ENCODE measurements at places on chromosomes 6 and 20.

DNA sequence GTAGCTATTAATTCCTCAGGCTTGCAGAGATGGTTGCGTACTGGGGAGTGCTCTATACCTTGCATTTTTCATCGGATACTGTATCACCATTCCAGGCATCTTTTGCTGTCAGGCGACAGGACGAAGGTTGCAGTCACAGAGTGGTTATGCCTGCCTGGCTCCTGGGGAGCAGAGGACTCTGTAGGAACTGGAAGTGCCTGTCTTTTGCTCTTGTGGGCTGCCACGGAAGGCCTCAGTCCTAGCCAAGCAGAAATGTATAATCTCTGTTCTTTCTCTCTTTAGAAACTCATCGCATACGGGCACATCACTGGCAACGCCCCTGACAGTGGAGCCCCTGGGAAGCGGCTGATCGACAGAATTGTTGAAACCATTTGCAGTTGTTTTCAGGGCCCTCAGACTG lies 29.5 kb downstream of the ARFGEF2 start:
- H3K36me3 ChIP-seq: peaks cover 39% of the 10 kb centered on the region
- no peak overlapping the region for H3K27ac ChIP-seq
- H3K27me3 ChIP-seq: no peaks in the 10 kb centered on the region
- DNase-seq: no peak
- H3K4me3 ChIP-seq: no peak overlapping the region
- H3K4me1 ChIP-seq: no peaks in the 10 kb centered on the region

DNA sequence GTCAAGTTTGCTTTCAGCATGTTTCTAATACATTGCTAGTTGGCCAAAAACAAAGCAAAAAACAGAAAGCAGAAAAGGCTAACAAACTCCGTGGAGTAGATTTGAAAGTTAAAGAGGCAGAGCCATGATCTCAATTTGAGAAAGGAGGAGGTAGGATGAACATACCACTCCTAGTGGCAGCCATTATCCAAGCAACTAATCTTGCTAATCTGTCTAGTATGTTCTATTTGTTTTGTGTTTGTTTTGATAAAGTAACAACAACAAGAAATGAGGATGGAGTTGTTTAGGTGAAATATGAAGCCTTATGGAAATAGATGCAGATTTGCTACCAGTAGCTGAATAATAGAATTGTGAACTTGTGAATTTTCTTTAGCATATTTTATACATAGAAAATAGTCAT lies 295.5 kb upstream of the PRDM1 start:
- no peak overlapping the region for H3K4me3 ChIP-seq
- H3K27me3 ChIP-seq: no peaks in the 10 kb centered on the region
- no peak overlapping the region for H3K27ac ChIP-seq
- H3K36me3 ChIP-seq: no peaks in the 10 kb centered on the region
- H3K4me1 ChIP-seq: no peaks in the 10 kb centered on the region

DNA sequence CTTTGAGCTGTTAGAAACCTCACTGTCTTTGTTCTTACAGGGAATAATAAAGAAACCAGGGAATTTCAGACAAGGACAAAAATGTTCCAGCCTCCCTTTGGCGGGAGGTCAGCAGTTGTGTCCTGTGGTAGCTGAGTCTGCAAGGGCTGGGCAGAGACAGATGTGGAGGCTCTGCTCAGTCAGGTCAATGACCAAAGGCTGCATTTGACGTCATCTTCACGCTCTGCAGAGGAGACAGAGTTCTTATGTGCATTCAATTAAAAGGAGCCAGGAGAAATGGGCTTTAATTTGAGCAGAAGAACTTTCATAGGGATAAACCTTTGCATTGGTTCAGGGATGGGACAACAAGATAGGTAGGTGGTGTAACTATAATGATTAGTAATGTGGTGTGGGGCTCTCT lies 45.1 kb upstream of the FOXA2 start:
- no peaks in the 10 kb centered on the region for H3K4me1 ChIP-seq
- no peak for DNase-seq
- no peak overlapping the region for H3K4me3 ChIP-seq
- no peaks in the 10 kb centered on the region for H3K27me3 ChIP-seq

DNA sequence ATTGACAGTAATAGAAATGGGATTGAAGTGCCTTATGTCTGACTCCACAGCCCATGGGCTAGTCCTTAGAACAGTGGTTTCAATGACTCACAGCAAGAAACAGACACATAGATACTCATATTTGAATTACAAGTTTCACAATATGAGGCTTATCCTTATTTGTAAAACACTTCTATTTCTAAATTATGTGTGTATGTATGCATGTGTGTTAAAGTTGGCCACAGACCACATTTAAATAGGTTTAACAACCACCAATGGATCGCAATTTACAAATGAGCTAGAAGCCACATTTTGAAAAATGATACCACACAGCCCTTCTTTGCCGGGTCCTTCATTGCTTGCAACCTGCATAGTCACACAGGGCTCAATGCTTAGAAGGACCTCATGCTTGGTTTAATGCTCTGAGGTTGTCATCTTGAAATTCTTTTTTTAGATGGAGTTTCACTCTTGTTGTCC lies 157.8 kb upstream of the PREP start:
- H3K4me1 ChIP-seq: no peaks in the 10 kb centered on the region
- no peak overlapping the region for H3K27ac ChIP-seq
- no peaks in the 10 kb centered on the region for H3K27me3 ChIP-seq
- H3K4me3 ChIP-seq: no peak overlapping the region
- DNase-seq: no peak

DNA sequence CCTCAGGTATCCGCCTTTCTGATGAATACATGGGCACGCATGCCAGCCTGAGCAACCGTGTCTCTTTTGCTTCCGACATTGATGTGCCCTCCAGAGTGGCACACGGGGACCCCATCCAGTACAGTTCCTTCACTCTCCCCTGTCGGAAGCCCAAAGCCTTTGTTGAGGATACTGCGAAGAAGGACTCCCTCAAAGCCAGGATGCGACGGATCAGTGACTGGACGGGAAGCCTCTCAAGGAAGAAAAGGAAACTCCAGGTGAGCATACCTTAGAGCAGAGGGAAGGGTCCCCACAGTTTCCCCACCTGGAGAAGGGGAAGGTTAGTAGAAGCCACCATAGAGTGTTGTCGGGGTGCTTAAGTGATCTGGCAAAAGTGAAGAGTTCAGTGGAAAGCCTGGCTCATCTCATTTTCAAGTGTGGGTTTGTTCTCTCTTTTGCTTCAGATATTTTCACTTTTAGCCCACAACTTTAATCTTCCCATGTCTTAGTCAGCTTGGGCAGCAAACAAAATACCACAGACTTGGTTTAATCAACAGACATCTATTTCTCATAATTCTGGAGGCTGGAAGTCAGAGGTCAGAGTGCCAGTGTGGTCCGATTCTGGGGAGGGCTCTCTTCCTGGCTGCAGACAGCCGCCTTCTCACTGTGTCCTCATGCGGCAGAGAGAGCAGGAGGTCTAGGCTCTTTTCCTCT lies 133.5 kb upstream of the CLDN20 start:
- H3K4me1 ChIP-seq: no peaks in the 10 kb centered on the region
- no peak for DNase-seq
- H3K27ac ChIP-seq: no peak overlapping the region
- H3K36me3 ChIP-seq: no peaks in the 10 kb centered on the region

- H3K27me3 ChIP-seq: no peaks in the 10 kb centered on the region
- no peaks in the 10 kb centered on the region for H3K4me1 ChIP-seq
- no peak overlapping the region for H3K27ac ChIP-seq
- no peak overlapping the region for H3K4me3 ChIP-seq
- DNase-seq: no peak
- no peaks in the 10 kb centered on the region for H3K36me3 ChIP-seq
Observed at GRCh38 chr6:81204731-81205130, 547.8 kb downstream of the TENT5A start.

DNA sequence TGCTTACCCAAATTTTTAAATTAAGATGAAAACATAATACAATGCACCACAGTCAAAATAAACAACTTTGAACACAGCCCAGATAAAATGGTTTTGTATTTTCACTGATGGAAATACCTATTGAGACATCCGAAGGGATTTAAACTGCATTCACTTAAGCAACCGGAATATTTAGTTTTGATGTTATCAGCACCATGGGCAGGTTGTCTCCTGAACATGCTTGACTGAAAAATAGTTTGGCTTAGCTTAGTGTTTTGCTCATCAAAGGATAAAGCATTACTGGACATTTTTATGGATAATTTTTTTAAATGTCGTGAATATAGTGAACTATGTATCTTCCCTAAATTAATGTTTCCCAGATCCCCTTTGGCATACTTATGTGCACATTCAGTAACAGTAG lies 177.5 kb downstream of the GJA1 start:
- no peak overlapping the region for H3K4me3 ChIP-seq
- no peaks in the 10 kb centered on the region for H3K4me1 ChIP-seq
- no peaks in the 10 kb centered on the region for H3K27me3 ChIP-seq
- DNase-seq: no peak

- H3K4me1 ChIP-seq: no peaks in the 10 kb centered on the region
- no peaks in the 10 kb centered on the region for H3K36me3 ChIP-seq
- H3K27me3 ChIP-seq: no peaks in the 10 kb centered on the region
- H3K4me3 ChIP-seq: peak overlapping the region; percentile 73
Observed at GRCh38 chr20:2507875-2508630, 662 bp downstream of the ZNF343 start.

DNA sequence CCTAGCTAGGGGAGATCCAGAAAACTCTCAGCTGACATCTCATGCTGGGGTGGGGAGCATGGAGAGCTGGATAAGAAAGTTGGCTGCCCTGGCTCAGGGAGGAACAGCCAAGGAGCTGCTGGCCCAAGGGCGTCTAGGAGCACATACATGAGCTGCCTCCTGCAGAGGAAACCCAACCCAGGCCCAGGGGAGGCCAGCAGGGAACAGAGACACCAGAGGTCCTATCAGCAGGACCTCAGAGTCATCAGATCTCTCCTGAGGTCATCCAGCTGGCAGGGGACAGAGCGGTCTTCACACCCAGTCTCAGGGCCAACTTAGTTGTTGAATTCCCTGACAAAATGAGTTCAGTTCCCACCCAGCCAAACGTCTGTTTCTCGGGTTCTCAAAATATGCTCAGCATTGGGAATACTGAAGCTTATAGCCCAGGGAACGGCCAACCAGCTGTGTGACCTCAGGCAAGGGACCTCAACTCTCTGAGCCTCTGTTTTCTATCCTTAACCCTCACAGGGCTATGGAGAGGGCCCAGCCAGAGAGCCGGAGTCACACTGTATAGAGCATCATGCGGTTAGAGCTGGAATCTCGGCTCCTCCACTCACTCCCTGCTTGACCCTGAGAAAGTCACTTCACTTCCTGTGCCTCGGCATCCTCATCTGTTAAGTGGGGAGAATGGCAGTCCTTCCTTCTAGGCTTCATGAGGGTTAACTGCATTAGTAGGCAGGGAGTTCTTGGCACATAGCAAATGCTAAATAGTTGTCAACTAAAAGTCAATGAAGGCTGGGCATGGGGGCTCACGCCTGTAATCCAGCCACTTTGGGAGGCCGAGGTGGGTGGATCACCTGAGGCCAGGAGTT lies 13.8 kb downstream of the ADA start:
- no peaks in the 10 kb centered on the region for H3K36me3 ChIP-seq
- no peaks in the 10 kb centered on the region for H3K27me3 ChIP-seq
- peak overlapping the region; percentile 59 for H3K27ac ChIP-seq
- H3K4me1 ChIP-seq: peaks cover 21% of the 10 kb centered on the region
- no peak overlapping the region for H3K4me3 ChIP-seq
- DNase-seq: peak; percentile 88

- no peaks in the 10 kb centered on the region for H3K4me1 ChIP-seq
- H3K36me3 ChIP-seq: no peaks in the 10 kb centered on the region
- no peaks in the 10 kb centered on the region for H3K27me3 ChIP-seq
- no peak overlapping the region for H3K27ac ChIP-seq
- DNase-seq: no peak
Observed at GRCh38 chr6:129239825-129240491, 357.0 kb downstream of the LAMA2 start.

- H3K27me3 ChIP-seq: no peaks in the 10 kb centered on the region
- peak overlapping the region; percentile 95 for H3K4me3 ChIP-seq
- H3K4me1 ChIP-seq: no peaks in the 10 kb centered on the region
- H3K36me3 ChIP-seq: no peaks in the 10 kb centered on the region
- no peak for DNase-seq
- H3K27ac ChIP-seq: peak overlapping the region; percentile 99
Observed at GRCh38 chr20:62923669-62924441, 2.5 kb downstream of the DIDO1 start.

- H3K4me3 ChIP-seq: no peak overlapping the region
- no peak overlapping the region for H3K27ac ChIP-seq
- DNase-seq: no peak
- peaks cover 10% of the 10 kb centered on the region for H3K27me3 ChIP-seq
- H3K4me1 ChIP-seq: no peaks in the 10 kb centered on the region
Observed at GRCh38 chr20:62460678-62461077, 15.1 kb downstream of the GATA5 start.

GRCh38 chr6:136846046-136846445 lies 23.7 kb downstream of the PEX7 start:
- H3K27me3 ChIP-seq: no peaks in the 10 kb centered on the region
- H3K36me3 ChIP-seq: no peaks in the 10 kb centered on the region
- H3K4me1 ChIP-seq: no peaks in the 10 kb centered on the region
- H3K4me3 ChIP-seq: no peak overlapping the region
- no peak overlapping the region for H3K27ac ChIP-seq

GRCh38 chr6:29762781-29763214 lies 39.6 kb downstream of the HLA-F start:
- H3K27me3 ChIP-seq: peaks cover 21% of the 10 kb centered on the region
- H3K36me3 ChIP-seq: no peaks in the 10 kb centered on the region
- no peaks in the 10 kb centered on the region for H3K4me1 ChIP-seq

GRCh38 chr20:2000285-2000684 lies 6.4 kb upstream of the PDYN start:
- DNase-seq: no peak
- H3K36me3 ChIP-seq: no peaks in the 10 kb centered on the region
- no peaks in the 10 kb centered on the region for H3K4me1 ChIP-seq

DNA sequence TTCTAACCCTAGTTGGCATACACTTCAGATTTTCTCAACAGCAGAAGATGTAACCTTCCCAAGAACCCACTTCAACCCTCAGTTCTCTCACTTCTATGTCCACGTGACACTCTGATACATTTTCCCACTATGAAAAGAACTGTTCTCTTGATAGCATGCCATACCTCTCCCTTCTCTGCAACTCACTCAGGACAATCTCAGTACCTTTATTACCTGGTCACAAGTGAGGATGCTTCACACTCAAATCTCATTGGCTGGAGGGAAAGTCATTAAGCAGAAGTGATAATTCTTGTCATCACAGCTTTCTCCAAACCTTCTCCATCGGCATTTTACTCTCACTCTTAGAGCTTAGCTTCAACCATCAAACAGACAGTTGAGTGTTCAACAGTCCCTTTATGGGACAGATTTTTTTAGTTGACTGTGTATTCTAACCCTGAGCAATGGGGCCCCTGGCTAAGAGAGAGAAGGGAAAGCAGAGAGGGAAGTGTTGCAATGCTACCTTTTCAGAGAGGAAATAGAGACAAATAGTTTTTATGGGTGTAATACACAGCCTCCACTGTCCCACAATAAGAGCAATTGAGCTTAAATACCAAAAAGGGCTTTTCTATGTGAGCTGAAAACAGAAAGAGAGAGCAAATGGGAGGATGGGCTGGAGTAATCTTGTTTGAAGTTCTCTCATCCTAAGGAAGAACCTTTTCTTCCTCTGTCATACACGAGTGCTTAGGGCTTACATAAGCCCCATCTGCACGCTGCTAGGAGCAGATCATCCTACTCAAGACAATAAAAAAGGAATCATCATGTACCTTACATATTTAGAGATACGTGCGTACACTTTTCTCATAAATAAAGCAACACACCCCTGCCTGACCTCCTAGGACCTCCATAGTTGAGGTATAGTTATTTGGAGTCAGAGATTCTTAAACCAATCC lies 16.0 kb downstream of the HLA-DPA1 start:
- H3K4me1 ChIP-seq: no peaks in the 10 kb centered on the region
- no peak overlapping the region for H3K4me3 ChIP-seq
- no peak overlapping the region for H3K27ac ChIP-seq
- H3K36me3 ChIP-seq: no peaks in the 10 kb centered on the region
- no peaks in the 10 kb centered on the region for H3K27me3 ChIP-seq

GRCh38 chr6:28402197-28402596 lies 2.6 kb upstream of the ZSCAN12 start:
- H3K4me1 ChIP-seq: peaks cover 16% of the 10 kb centered on the region
- no peak overlapping the region for H3K27ac ChIP-seq
- H3K27me3 ChIP-seq: peaks cover 7% of the 10 kb centered on the region
- H3K36me3 ChIP-seq: peaks cover 9% of the 10 kb centered on the region

All from sigmoid colon (tissue), 7 donors.